Activated naive CD4-positive, alpha-beta T cell (primary cell): ENCODE measurements at places on chromosomes 7 and 10.

GRCh38 chr10:10193848-10194247 lies 823.8 kb upstream of the CELF2 start:
- no peak for DNase-seq

DNA sequence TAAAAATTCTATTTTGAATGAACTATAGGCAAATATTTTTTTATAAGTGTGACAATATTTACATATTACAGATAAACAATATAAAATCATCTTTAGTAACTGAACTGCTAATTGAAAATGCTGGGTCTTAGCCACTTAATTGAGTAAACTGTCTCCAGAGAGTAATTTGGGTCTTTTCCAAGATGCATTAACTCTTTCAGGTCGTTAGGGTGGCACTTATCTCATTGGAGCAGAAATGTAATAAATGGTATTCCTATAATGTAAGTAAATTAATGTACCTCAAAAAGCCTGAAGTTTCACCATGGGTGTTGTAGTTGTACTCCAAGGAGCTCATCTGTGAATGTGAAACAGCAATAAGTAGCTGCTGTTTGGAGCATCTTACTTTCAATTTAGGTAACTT lies 208.5 kb downstream of the EXOC4 start:
- DNase-seq: no peak

DNA sequence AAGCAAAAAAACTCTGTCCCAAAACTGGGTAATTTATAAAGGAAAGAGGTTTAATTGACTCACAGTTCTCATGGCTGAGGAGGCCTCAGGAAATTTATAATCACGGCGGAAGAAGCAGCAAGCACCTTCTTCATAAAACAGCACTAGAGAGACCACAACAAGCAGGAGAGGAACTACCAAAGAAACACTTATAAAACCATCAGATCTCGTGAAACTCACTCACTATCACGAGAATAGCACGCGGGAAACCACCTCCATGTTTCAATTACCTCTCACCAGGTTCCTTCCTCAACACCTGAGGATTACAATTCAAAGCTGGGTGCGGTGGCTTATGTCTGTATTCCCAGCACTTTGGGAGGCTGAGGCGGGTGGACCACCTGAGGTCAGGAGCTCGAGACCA lies 48.5 kb downstream of the PDIA4 start:
- DNase-seq: no peak

DNA sequence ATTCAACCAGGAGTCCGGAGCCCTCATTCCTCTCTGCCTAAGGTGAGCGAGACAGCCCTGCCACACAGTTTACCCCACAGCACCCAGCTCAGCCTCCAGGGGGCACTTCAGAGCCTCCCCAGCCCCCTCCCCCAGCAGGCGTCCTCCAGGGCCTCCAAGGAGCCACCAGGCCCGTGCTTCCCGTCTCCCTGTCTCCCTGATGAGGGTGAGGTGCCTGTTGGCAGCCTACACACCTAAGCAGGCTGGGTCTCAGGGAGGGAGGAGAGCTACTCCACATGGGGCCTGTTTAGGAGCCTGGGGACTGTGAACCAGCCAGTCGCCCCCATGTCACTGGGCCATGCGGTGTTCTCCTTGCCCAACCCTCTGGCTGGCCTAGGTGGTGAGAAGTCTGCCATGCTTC lies 28.9 kb upstream of the TRIM8 start:
- no peak for DNase-seq

- no peak for DNase-seq
Observed at GRCh38 chr7:99050971-99051370, 92.9 kb downstream of the SMURF1 start.

- no peak for DNase-seq
Observed at GRCh38 chr10:35487336-35488034, 117.7 kb upstream of the GJD4 start.

DNA sequence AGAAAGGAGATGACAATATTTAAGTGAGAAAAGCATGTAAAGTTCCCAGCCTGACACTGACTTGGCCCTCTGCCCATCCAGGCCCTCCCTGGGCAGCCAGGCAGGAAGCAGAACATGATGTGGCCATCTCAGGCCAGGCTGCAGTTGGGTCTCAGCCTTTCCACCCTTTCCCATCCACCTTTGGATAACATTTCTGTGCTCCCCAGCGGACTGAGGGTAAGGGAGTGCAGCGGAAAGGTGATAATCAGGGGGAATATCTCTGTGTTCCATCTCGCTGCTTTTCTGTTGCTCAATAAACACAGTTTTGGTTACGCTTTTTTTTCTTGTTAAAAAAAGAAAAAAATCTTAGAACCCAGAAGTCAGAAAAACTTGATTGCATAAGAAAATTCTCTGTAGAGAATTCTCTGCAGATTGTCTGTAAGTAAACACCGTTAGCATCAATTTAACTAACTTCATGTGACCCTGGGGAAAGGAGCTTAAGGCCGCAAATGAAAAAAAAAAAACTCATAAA lies 37.2 kb upstream of the TARP start:
- no peak for DNase-seq

GRCh38 chr10:128377988-128378387 lies 251.8 kb upstream of the MKI67 start:
- DNase-seq: no peak

- no peak for DNase-seq
Observed at GRCh38 chr7:135114622-135115021, 33.2 kb upstream of the TMEM140 start.

DNA sequence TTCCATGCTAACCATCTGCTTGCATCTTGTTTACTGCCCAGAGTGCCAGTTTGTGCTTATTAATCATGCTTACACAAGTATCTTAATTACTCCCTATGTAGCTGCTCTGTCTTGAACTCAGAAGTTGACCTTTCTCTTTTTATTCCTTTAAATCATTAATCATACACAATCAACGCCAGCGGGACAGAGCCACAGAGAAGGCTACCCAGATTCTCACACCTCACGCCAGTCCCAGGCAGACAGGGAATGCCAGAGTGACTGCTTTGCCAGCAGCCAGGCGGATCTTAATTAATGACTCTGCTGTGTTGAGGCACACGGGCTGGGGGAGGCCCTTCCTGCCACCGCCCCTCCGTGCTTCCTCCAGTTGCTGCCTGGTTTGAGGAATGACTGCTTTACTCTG lies 229.4 kb downstream of the LRMDA start:
- DNase-seq: no peak

GRCh38 chr7:33411020-33411419 lies 281.7 kb downstream of the BBS9 start:
- DNase-seq: no peak

DNA sequence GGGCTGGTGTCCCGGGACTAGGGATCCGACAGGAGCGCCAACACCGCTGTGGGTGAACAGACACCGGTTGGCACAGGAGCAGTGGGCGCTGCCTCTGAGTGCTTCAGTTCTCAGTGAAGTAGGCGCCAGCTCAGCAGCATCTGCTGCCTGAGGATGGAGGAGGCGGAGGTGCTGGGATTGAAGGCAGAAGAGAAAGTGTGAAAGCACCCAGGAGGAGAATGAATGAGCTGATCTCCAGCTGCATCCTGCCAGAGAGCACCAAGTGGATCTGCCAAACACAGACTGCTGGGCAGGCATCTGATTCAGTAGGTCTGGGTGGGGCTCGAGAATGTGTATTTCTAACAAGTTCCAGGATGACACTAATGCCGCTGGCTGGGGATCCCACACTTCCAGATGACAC lies 74.5 kb downstream of the LANCL2 start:
- no peak for DNase-seq

GRCh38 chr10:11208908-11209829 lies 191.5 kb downstream of the CELF2 start:
- no peak for DNase-seq

DNA sequence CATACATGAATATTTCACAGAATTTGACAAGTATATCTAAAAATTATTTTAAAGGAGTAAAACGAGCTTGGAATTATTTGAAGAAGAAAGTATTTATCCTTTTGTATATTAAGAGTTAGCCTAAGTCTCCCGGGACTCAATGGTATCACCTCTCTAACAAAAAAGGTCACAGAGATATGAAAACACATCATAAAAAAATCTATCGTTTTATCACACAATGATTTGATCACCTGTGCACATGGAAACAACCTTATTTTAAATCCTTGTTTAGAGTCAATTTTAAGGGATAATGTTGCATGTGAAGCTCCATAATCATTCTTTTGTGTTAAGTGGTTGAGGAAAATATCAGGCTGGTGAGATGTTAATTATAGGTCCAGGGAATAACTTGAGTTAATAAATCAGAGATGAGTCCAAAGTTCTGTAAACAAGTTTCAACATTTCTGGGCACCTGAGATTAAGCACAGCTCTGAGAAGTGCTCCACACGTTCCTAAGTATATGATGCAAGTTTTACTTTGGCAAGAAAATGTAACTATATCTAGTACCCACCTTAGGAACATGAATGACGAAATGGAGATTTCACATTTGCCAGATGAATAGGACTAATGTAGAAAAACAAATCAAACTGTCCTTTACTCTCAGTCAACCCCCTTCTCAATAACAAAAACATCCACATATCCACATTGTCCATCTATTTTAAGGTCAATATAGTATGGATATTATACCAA lies 148.5 kb upstream of the AKR1E2 start:
- DNase-seq: no peak

- no peak for DNase-seq
Observed at GRCh38 chr7:22853674-22854157, 31.1 kb upstream of the TOMM7 start.

DNA sequence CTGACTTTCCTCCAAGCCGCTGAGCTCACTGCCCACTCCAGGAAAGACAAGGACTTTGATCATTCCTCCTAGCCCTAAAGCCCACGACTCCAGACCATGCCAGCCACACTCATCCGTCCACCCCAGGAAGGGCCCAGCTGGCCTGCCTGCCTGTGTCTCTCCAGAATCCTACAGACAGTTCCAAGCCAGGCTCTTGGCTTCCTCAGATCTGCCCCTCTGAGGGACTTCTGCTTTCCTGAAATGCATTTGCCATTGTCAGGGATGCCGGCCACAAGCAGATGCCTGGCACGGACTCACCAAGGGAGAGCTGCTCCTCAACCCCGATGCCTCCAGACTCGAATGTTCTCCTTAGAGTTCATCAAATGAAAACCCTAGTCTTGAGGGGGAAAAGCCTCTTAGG lies 155.8 kb downstream of the OAT start:
- DNase-seq: no peak

- no peak for DNase-seq
Observed at GRCh38 chr7:32928785-32929298, 28.4 kb upstream of the FKBP9 start.

GRCh38 chr10:70689661-70690060 lies 17.4 kb downstream of the ADAMTS14 start:
- DNase-seq: no peak

GRCh38 chr7:64946772-64947171 lies 43.7 kb downstream of the ZNF273 start:
- no peak for DNase-seq

GRCh38 chr10:103926722-103927319 lies 8.8 kb upstream of the STN1 start:
- DNase-seq: no peak

- no peak for DNase-seq
Observed at GRCh38 chr10:36720895-36721294, 404.5 kb upstream of the ANKRD30A start.

GRCh38 chr10:84423719-84424118 lies 95.3 kb downstream of the CCSER2 start:
- no peak for DNase-seq
